ENCODE measurements at places on chromosomes 1 and 21. TPM values are rescaled to one million over a fixed set of nuclear protein-coding genes. Genes with fewer than 3 reads are reported as not detected.

Gene DMBX1
- total RNA-seq, result not detected

Gene MROH9
- total RNA-seq, result not detected

Gene FMO4
- 4.8 TPM for total RNA-seq

Gene FHAD1
- total RNA-seq, result not detected

Gene SMPDL3B
- under 0.01 TPM for total RNA-seq

Gene CR2
- total RNA-seq, result under 0.01 TPM

Data from placental epithelial cell (primary cell).